ENCODE measurements at places on chromosomes 3 and 15.

- no peak for DNase-seq
Measured at GRCh38 chr15:81882504-81882903, 163.3 kb downstream of the MEX3B start.

GRCh38 chr3:9009976-9010545, 46.8 kb upstream of the RAD18 start:
- DNase-seq = no peak

DNA sequence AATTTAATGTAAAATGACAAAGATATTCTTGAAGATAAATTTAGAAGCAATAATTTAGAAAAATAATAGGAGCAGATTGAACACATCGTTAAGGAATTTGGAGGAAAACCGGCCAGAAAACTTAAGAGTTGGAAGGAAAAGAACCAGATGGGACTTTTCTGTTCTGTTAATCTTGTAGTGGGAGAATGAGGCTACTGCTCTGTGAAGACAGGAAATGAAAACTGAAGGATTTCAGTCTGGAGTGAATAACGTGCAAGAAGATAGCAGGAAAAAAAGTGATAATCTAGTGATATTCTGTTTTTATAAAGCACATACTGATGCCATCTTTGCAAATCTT, 74.2 kb downstream of the DPPA2 start:
- DNase-seq = no peak

- DNase-seq = no peak
Measured at GRCh38 chr3:113008117-113008516, 17.3 kb downstream of the GTPBP8 start.

DNA sequence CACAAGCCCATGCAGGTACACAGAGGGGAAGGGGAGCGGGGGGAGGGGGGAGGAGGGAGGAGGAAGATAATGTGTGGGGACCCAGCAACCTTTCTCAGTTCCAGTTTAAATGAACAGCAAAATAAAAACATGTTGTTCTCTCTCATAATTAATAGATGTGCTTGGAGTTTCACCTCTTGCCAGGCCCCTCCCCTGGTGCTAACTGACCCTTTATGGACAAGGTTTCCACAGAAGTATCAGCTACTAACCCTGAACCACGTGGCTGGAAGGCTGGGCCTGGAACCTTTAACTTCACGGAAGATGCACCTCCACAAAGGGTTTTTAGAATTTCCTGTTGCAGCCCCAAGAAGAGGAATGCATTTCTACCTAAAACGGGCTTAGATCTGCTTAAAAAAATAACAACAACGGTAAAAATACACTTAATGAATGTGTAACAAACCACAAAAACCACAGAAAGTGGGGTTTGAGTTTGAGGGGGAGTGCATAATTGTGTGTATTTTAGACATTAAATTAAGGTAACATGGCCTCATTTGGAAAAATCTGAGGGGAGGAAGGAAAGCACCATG, 14.8 kb upstream of the SMAD3 start:
- no peak for DNase-seq

- DNase-seq = peak; percentile 94
Measured at GRCh38 chr3:9715764-9716437, 12.3 kb downstream of the CPNE9 start.

DNA sequence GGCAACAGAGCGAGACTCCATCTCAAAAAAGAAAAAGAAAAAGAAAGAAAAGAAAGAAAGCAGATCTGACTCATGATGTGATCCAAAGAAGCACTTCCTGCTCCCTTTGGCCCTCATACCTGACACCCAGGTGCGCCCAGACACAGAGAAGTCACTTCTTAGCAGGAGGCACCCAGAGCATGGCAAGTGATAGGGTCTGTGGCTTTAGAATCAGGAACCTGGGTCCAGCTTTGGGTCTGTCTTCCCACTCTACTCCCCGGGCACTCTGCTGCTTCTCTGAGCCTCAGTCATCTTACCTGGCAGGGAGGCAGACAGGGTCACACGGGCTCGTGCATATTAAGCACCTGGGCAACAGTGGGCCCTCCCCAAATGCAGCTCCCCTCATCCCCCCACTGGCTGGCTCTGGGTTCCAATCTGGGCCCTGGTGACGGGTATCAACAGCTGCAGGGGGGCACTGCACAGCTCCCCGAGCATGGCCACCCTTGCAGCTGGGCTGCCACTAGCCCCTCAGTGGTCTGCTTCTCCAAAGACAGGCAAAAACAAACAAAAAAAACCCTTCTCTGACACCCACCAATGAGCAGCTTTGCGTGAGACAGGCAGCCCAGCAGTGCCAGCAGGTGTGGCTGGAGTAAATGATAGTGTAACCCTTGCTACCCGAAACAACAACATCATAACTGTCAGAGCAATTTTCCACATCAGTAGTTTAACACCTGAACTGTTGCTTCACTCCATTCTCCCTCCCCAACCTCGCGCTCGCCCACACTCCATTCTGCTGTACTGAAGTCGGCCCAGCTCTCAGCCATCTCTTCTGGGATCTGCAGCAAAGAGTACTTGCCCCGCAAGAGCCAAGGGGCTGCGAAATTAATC, 99.8 kb downstream of the MEGF11 start:
- no peak for DNase-seq

DNA sequence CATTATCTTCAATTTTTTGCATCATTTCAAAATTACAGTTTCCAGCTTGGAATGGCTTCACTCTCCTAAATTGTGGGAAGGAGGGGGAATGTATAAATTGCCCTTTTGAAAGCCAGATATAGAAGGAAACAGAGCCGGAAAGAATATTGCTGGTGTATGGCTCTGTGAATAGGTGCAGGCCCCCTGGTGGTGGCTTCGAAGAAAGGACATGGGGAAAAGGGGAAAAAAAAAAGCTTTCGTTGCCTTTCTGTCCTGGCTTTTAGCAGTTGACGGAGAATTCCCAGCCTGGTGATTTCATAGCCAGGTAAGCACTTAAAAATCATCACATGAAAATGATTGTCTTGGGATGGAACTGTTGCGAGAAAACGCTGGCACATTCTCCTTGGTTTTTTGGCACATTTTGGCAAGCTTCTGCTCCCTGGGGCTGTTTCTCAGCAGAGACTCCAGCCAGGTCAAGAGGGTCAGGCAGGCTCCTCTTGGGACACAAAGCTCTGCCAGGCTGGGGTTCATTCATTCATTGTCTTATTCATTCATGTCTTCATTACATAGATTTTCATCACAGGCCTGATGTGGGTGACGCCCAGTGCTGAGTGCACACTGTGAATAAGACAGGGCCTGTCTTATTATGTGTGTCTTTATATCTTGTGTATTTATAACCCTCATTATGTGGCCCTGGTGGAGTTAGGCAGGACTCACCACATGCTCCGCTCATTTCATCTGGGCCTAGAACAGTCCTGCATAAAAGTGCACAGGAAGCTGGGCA, 300.0 kb upstream of the TPM1 start:
- DNase-seq = peak; percentile 47

GRCh38 chr3:59692117-59692516, 642.3 kb upstream of the CFAP20DC start:
- DNase-seq = no peak

GRCh38 chr3:157069406-157069805, 90.5 kb downstream of the CCNL1 start:
- DNase-seq = no peak

GRCh38 chr3:146464005-146464595, 5.3 kb downstream of the PLSCR2 start:
- no peak for DNase-seq

DNA sequence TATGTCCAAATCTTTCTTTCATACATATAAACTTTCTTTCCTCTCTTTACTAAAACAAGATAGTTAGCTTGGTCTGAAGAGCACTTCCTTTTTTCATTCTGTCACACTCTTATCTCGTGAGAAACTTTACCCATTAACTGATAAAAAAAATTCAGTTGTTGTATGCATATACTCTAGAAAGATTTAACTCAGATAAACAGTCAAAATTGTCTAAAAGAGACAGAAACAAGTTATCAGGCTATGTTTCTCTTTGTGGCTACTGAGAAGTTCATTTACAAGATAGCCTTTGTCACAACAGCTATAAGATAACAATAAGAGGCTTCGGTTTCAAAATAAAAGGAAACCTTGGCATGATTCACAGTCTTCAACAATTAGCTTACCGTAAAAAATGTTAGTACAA, 235.7 kb upstream of the ATP10A start:
- DNase-seq = no peak

DNA sequence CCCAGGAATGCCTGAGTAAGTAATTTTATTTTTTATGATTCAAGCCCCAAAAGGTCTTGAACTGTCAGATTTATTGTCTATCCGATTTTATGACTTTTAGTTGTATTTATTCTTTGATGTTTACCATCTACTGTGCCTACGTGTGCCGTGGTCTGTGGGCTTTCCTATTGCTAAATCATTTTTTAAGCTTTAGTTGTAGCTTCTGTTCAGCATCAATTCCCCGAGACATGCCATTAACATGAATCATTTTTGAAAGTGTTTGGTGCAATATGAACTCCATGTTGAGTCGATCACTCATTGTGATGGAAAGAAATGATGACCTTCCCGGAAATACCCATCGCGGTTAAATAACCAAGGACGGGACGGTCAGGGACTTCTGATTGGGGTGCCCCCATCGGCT, 268.7 kb upstream of the THRB start:
- no peak for DNase-seq

- no peak for DNase-seq
Measured at GRCh38 chr15:97598353-97598798, 362.1 kb upstream of the ARRDC4 start.

DNA sequence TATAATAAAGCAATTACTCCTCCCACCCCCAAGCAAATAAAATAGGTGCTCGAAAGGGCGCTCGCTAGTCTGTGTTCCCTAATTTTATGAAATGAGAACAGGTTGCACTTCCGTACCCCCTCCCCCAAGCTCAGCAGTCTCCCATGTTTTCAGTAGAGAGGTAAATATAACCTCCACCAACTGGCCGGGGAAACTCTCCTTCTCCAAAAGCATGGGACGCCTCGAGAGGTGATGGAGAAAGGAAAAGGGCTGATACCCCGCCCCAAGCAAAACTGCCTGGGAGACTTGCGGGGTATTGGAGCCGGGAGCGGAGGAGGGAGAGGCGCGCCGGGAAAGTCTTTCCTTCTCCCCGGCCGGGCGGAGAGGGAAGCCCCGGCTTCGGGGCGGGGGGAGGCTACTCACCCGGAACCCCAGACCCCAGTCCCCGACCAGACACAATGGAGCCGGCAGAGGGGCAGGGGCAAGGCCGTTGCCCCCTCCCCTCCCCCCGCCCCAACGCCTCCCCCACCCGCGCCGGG, 605 bp downstream of the DCUN1D1 start:
- DNase-seq = peak; percentile 31
